ENCODE measurements at places on chromosomes 5 and 9.

- DNase-seq = no peak
Measured at GRCh38 chr5:133327946-133328401, 276.2 kb downstream of the HSPA4 start.

DNA sequence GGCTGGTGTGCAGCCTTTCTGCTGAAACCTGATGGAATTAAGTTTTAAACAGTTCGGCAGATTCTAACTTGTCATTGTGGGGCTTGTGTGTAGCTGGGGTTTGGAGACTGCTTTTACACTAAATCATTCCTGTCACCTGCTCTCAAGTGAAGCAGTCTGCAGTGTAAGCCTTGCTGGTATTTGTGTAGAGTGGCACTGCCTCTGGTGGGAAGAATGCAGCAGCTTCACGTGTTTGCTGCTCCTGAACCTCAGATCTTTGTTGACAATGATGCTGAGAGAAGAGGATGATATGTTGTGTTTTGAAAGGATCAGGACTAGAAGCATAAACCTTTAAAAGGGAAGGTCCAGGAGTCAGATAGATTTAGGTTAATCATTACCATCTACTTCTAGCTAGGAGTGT lies 88.1 kb downstream of the KDM4C start:
- no peak for DNase-seq

DNA sequence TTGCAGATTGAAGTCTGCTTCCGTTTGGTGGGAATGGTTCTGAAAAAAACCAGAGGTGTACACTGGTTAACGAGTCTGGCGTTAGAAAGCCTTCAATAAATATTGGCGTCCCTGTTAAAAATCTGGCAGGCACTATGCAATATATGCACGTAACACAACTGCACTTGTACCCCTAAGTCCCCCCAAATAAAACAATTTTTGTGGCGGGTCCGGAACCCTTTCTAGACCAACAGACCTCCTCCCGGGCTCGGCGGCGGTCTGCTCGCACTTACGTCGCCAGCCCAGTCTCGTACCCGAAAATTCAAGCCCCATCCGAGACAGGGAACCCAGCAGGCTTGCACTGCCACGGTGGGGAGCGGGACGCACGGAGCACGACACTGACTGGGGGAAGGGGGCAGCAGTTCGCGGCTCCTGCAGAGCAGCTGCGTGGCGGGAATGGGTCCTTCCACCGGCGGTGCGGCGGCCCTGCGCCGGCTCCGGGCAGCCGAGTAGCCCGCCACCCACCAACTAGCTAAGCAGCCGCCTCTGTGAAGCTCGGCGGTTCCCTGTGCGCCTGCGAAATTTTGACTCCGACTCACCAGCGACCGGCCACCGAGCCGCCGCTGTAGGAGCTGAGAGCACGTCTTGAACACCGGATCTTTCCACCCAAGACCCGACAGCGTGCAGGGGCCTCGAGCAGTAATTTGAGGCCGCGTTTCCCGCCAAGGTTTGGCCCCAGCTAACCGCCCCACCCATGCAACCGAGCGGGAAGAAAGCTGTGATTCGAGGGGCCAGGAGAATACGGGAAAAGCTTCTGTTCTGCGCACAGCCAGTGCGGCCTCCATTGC lies 3.9 kb downstream of the MCIDAS start:
- DNase-seq = no peak

DNA sequence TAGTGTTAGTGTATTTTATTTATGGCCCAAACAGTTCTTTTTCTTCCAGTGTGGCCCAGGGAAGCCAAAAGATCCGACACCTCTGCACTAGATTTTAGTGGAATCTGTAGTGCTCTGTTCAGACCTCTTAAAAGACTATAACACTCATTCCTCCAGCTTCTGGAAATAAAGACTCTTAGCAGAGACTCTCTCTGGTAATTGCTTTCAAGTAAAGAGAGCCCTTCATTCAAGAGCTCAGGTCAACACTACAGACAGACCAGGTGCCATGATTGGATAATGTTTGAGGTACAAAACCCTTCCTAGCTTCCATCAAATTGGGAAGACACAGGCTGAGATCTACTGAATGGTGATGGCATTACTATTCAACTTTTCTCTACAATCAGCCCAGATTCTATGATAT lies 255.8 kb downstream of the PRDM9 start:
- no peak for DNase-seq

GRCh38 chr5:52846182-52846842 lies 58.6 kb downstream of the ITGA1 start:
- DNase-seq = no peak

DNA sequence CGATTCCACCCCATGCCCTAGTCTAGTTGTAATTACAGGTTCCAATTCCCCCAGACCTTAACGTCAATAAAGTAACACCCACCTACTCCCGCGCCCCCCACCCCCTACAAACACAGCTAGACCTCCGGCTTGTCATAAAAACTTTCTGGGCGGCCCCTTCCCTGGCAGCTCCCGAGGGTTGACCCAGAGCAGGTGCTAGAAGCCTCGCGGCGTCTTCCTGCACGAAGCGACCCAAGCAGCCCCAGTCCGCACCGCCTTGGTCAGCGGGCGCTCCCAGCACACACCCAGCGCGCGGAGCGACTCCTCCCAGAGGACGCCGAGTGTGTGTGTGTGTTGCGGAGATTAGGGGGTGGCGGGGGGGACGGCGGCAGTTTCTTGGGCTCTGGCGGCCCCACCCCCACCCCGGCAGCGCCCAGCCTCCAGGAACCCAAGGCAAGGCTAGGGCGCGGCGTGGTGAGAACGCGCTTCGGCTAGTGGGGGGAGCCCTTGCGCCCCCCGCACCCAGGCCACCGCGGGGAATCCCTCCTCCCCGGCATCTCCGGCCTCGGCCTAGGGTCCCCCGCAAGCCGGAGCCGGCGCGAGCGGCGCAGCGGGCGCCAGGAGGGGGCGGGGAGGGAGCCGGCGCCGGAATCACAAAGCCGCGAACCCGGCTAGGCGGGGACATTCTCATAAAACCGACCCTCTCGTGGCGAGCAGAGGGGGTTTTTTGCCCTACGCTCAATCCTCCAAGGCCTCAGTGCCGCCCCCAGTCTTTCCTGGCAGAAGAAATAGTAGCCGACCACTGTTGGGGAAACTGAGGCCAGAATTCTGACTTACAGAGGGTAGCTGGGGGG lies 2.2 kb downstream of the PCDH1 start:
- no peak for DNase-seq

DNA sequence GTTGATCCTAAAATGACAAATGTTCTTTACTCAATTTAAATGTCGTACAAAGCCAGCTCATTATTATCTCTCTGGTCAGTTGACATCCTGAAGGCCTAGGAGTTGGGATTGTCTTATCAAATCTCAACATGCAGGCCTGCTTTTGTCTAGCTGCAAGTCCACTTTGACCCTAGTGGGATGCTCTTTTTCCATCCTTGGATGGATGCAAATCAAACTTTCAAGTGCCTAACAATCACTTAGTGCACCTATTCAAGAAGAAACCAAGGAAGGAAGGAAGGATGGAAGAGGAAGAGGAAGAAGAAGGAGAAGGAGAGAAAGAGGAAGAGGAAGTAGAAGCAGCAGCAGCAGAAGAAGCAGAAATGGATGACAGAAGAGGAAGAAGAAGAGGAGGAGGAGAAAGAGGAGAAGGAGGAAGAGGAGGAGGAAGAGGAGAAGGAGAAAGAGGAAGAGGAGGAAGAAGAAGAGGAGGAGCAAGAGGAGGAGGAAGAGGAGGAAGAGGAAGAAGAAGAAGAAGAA lies 109.6 kb downstream of the PIK3R1 start:
- no peak for DNase-seq

GRCh38 chr9:72509635-72510034 lies 11.8 kb upstream of the TMC1 start:
- DNase-seq = no peak

- no peak for DNase-seq
Measured at GRCh38 chr5:96875791-96876291, 459 bp upstream of the ERAP2 start.

DNA sequence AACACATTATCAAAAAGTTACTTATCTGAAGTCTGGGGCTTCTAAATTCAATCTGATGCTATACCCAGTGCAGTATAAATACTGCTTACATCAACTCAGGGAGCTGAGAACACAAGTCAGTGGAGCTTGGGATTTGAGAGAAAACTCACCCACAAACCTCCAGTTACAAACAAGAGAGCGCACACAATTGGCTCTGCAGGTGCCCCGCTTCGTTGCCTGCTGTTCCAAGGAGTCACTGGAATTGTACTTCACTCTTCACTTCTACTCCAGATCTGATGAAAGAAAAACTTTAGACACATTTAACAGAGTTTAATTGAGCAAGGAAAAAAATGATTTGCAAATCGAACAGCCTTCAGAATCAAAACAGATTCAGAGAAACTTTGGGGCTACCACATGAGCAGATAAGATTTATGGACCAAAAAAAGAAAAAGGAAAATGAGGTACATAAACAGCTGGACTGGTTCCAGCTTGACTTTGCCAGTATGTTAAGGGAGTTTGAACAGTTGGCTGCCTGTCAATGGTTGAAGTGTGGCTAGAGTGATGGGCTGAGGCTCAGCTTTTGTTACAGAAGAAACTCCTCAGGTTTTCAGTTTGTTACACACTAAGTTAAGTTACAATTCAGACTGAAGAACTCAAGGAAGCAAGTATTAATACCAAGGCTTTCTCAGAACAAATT lies 156.6 kb downstream of the AOPEP start:
- DNase-seq = no peak

GRCh38 chr5:67202828-67203227 lies 6.2 kb upstream of the CD180 start:
- no peak for DNase-seq

GRCh38 chr5:145683431-145683830 lies 151.7 kb downstream of the PRELID2 start:
- no peak for DNase-seq

DNA sequence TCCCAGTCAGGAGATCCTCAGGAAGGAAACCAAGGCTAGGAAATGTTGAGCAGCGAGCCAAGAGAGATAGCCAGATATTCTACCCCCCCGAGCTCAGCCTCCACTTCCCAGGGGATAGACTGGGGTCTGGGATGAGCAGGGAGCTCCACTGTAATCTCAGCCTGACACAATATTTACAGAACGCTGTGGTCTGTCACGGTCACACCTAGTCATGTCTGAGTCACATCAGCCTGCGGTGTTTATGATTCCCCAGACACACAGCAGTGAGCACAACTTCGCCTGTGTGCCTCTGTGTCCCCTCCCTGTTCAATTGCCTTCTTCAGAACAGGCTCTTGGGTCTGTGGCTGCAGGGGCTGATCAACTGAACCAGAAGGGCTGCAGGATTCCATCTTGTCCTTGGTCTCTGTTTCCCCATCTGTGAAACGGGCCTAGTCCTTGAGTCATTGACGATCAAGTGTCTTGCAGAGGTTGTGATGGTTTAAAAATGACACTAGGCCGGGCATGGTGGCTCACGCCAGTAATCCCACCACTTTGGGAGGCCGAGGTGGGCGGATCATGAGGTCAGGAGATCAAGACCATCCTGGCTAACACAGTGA lies 8.6 kb upstream of the PRRX2 start:
- DNase-seq = no peak

- no peak for DNase-seq
Measured at GRCh38 chr5:72204946-72205345, 97.7 kb downstream of the MAP1B start.

GRCh38 chr5:142618130-142618523 lies 67.8 kb downstream of the FGF1 start:
- no peak for DNase-seq

DNA sequence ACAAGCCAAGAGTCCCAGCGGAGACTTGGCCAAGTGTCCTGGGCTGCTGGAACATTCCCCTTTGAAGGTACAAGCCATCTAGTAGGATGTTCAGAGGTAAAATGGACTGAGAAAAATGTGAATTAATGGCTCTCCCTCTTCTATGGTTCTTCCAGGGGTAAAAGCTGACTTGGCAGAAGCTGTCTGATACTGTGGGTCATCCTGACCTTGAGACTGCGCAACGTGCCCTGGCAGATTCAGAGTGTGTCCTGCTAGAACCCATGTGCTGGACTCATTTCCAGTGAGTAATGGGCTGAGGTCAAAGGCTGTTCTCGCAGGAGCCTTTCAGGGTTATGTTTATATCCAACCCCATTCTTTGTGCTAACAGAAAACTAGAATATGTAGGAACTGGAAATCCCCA lies 423.0 kb upstream of the CD180 start:
- no peak for DNase-seq

DNA sequence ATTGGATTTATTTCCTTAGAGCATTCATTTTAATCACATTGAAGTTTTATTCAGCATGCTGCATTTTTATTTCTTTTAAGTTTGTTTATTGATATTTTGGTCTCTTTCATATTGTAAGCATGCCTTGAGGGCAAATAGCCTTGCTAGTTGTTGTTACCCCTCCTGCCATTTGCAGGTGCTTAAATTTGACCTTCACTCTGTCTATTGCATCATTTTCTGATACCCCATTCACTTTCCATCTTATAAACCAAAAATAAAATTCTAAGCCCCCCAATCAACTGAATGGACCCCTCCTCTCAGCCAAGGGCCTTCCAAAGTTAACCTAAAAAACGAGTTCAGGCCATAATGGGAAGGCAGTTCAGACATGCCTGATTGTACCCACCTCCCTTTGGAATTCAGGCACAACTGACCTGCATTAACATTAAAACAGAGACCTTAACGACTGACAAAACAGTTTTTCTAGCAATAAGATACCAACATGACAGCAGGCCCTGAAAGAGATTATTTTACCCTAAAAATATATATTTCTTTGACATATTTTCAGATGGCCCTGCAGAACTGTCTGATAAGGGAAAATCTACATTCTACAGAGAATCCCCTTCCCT lies 32.1 kb downstream of the TARS1 start:
- DNase-seq = no peak

DNA sequence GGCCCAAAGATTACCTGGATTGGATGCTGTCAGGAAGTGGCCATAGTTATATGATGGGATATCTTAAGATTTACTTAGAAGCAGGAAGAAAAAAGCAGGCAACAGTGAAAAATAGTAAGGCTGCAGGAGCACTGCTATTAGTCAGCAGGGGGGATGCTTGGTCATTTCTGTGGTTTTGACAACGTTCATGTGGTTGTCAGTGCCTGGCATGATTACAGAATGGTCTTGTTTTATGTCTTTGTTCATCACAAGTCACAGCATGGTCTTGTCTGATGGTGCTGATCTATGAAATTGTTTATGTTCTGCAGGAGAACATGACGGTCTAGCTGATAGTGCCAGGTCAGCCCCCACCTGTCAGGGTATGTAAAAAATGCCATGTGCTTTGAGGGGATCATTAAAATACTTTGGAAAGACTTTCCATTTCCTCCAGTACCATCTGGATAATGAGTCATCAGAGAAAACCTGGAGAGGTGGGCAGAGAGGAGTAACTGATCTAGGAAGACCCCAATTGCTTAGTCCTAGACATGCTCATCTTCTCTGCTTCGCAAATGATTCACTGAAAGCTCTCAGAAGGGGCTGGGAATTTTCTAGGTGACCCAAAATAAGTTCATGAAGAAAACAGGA lies 48.5 kb downstream of the PLGRKT start:
- DNase-seq = no peak

- DNase-seq = no peak
Measured at GRCh38 chr5:169716287-169716686, 79.2 kb downstream of the DOCK2 start.

DNA sequence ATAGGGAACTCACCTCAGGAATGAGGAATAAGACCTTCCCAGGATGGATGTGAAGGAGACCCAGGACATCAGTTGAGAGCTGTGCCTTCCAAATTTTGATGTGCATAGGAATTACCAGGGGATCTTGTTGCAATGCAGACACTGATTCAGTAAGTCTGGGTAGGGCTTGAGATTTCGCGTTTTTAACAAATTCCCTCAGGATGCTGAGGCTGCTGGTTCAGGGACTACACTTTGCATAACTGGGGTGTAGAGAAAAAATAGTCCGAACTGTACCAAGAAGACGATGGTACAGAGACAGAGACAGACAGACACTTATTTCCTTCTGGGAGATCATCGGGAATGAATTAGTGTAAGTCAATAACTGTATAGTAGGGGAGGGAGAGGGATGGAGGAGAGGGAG lies 82.3 kb upstream of the FREM1 start:
- no peak for DNase-seq

GRCh38 chr5:115810761-115811160 lies 5.7 kb downstream of the CDO1 start:
- DNase-seq = no peak
